ENCODE measurements at places on chromosomes 12 and 14. TPM values are rescaled to one million over a fixed set of nuclear protein-coding genes. Genes with fewer than 3 reads are reported as not detected.
A peak's percentile ranks its signal among the peaks of the same experiment; 100 is the strongest.

GRCh38 chr12:53082637-53083175, 3.5 kb upstream of the SPRYD3 start:
- DNase-seq: no peak

PTPRQ gene
- under 0.01 TPM for total RNA-seq

KRT7 gene
- total RNA-seq: 19.2 TPM

DNA sequence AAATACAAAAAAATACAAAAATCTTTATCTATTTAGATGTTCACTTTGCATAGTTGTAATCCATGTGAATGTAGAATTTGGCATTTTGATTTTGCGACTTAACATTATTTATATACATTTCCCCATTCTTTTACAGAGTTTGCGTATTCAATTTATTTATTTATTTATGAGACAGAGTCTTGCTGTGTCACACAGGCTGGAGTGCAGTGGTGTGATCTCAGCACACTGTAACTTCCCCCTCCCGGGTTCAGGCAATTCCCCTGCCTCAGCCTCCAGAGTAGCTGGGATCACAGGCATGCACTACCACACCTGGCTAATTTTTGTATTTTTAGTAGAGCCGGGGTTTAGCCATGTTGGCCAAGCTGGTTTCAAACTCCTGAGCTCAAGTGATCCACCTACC, 25.3 kb upstream of the STRN3 start:
- no peak for DNase-seq

ZNF219 gene
- 7.0 TPM for total RNA-seq

DNA sequence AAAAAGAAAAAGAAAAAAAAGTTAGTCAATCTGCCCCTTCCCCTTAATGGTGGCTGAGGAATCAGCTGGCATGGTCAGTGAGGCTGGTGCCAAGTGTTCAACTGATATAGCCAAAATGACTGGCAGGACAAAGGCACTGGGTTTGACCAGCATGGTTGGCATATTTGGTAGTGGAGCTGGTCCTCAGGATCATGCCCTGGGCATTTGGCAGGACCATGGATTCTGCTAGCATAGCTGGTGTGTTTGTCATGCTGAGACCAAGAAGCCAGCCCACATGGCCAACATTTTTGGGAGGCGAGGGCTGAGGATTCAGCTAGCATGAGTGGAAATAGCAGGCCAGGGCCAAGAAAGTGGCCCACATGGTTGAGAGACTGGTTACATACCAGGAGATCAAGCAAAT, 136.5 kb downstream of the FBXL14 start:
- no peak for DNase-seq

DNA sequence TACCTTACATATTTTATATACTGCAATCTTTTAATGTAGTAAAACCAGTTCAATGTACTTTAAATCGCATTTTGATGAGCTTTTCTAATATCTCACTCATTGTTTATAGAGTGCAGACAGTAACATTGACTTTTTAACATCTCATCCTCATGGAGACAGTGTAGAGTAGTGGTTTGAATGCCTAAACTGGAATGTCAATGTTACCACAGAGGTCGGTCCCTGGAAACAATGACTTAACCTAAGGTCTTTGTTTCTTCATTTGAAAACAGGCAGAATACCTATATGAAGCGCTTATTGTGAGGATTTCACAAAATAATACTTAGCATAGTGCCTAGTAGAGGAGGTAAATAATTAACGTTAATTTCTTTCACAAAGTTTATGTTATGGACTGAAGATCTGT, 5.0 kb downstream of the CDK17 start:
- DNase-seq: no peak

- peak; percentile 71 for DNase-seq
Observed at GRCh38 chr14:22314183-22314820, 274.7 kb downstream of the DAD1 start.

All from dermis blood vessel endothelial cell (primary cell).